CD4-positive, alpha-beta T cell treated with Interleukin-1 beta for 1 hour (primary cell): ENCODE measurements at places on chromosomes 1 and 21.

- no peak for DNase-seq
Measured at GRCh38 chr1:23442751-23443150, 18.2 kb upstream of the TCEA3 start.

GRCh38 chr21:34878501-34878900 is 170.6 kb downstream of the RUNX1 start:
- DNase-seq: no peak

GRCh38 chr1:246122071-246122470 is 385.0 kb downstream of the SMYD3 start:
- DNase-seq: no peak

GRCh38 chr21:36105327-36105842 is 29.5 kb upstream of the CBR3 start:
- DNase-seq: no peak

DNA sequence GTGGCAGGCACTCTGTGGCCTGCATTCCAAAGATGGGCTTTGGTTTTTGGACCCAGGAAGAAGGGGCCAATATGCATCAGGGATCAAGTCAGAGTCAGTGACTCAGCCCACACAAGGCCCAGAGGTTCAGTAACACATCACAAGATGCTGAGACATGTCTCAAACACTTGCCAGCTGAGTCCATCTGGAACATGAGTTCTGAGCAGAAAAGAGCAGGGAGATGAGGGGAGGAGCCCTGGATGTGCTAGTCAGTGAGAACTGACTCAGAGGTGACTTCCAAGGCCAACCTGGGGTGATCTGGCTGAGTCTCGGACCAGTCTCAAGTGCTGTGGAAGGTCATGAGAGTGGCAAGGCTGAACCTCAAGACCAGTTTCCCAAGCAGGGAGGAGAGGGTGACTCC is 150.1 kb downstream of the CDC7 start:
- no peak for DNase-seq

- DNase-seq: no peak
Measured at GRCh38 chr1:151854658-151855057, 1.1 kb upstream of the THEM5 start.

DNA sequence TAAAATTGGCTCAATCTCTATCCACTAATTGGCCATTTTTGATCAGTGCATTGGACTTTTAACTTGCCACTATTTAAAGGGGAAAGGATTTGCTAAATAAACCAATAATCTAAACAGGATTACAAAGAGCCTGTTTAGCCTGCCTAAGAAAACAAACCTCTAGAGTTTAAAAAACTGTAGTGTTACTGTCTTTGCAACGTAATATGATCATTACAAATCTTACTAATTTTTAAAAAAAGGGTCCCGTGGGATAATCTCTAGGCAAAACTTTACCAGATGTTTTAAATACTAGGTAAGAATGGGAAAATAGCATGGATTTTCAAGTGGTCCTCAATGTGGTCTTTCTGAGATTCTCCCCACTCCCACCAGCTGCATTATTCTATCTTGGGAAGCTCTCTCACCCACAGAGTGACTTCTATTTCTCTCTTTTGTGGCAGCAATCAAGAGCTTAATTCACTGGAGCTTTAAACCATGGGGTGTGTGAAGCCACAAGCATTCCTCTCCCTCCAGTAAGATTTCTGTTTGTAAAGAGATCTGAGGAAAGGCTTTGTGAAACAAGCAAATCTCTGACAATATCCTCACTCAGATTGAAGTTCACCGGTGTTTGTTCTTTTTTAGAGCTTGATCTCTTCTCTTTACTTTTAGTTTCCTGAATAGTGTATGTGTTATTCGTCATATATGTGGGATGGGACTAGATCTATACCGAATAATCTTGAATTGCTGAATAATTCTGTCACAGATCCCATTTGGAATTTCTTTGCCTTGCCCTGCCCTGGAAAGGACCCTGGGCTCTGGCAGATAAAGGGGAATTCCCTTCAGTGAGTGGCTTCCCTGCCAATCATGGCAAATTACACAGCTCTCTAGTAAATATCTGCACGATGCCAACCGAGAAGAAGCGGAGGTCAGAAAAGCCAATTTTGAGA is 132.2 kb downstream of the TLR5 start:
- no peak for DNase-seq

- DNase-seq: no peak
Measured at GRCh38 chr1:207649210-207649753, 4.3 kb downstream of the CR1L start.

DNA sequence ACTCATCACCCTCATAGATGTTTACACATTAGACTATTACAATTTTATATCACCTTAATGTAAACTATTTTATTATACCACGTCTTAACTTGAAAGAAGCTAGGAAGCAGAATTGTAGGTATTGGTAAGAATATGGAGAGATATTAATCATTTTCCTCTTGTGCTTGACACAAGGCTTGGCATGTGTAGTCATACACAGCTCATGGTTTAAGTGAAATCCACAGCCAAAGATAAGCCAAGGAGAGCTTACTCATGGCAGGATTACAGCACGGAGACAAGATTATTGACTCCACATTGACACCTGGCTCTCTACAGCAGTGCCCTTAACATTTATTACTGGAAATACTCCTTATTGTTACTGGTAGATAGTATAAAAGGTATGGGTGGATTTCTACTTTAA is 68.4 kb upstream of the ADGRL4 start:
- DNase-seq: no peak

- DNase-seq: no peak
Measured at GRCh38 chr1:71593523-71593922, 512.7 kb upstream of the ZRANB2 start.

GRCh38 chr1:163826500-163826899 is 504.7 kb downstream of the NUF2 start:
- no peak for DNase-seq

DNA sequence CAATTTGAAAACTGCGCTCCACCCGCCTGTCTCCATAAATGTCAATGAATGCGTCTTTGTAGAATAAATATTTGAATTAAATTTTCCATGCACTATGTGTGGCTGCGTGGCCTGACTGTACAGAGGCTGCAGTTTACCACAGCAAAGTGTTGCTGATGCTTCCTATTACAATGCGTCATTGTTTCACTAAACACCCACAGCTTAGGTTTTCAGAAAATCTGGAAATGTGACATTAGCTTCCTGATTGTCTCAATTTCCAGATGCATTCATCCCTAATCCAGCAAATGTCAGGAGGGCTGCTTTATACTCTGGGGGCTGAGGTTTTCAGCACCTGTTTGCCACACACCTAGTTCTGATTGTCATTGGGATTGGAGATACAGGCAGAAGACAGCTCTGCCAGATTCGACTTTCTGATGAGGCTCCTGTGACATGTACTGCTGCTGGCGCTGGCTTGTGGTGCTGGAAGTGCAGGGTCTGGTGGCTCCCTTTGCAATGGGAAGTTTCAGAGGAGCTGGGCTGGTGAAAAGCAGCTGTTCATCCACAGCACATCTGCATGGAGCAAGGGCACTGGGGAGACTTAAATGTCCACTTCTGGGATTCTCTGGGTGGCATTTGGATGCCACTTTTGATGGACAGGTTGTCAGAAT is 40.0 kb downstream of the URB2 start:
- DNase-seq: no peak

- DNase-seq: no peak
Measured at GRCh38 chr1:200038981-200039848, 11.7 kb downstream of the NR5A2 start.

DNA sequence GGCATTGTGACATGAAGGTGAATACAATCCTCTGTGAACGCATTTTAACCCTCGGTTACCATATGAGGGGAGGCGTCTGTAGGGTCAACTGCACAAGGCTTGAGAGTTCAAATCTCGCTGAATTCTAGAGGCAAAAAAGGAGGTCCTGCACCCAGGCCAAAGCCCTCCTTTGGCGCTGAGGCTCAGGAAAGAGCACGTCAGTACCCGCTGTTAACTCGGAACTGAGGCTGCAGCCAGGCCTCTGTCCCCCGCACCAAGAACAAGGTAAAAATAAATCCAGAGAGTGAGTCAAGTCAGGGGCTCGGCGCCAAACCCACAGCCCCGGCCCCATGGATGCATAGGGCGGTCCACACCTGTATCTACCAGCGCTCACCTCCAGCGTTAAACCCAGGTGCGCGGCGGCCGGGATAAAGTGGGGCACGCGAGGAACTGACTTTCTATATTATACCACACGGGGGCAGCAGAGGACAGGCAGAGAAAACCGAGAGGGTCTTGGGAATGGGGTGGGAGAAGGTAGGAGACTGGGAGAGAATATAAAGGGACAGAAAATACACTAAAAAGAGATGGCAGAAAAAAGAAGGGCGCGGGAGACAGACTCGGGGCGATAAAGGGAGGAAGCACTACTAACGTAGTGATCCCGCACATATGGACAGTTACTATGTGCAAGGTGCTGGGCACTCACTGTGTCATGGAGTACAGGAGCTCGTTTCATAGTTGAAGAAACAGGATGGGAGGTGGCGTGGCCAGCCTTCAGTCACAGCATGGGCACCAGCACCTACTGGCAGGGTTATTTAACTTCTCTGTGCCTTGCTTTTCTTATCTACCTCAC is 54.9 kb downstream of the DMRTA2 start:
- DNase-seq: peak; percentile 7
